GM12891 (cell line): ENCODE measurements at places on chromosomes 12 and 14.

GRCh38 chr14:73457924-73458182, 493 bp downstream of the NUMB start:
- DNase-seq = no peak

DNA sequence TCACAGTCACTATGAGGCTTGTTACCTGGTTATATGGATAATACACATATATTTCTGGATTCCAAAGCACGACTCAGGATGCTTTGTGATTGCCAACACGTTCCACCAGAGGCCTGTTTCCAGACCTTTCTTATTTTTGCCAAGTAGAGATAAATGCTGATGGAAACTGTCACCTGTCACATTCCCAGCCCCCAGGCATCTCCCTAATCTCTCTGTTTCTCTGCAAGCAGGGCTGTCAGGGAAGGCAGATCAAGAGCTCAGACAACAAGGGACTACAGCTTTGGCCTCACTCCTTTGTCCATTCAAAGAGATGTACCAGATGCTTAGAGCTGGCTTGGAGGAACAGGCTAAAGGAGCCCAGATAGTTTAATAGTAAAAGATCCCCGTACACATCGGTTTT, 21.8 kb upstream of the DDHD1 start:
- DNase-seq = no peak

- DNase-seq = no peak
These were observed 24.1 kb downstream of the NUP37 start for GRCh38 chr12:102095677-102096263.

GRCh38 chr12:42982828-42983227, 393.3 kb upstream of the PRICKLE1 start:
- no peak for DNase-seq

- DNase-seq = no peak
These were observed 30.6 kb downstream of the TAOK3 start for GRCh38 chr12:118342090-118342489.

- DNase-seq = no peak
These were observed 277.5 kb upstream of the TBX3 start for GRCh38 chr12:114961491-114961890.

DNA sequence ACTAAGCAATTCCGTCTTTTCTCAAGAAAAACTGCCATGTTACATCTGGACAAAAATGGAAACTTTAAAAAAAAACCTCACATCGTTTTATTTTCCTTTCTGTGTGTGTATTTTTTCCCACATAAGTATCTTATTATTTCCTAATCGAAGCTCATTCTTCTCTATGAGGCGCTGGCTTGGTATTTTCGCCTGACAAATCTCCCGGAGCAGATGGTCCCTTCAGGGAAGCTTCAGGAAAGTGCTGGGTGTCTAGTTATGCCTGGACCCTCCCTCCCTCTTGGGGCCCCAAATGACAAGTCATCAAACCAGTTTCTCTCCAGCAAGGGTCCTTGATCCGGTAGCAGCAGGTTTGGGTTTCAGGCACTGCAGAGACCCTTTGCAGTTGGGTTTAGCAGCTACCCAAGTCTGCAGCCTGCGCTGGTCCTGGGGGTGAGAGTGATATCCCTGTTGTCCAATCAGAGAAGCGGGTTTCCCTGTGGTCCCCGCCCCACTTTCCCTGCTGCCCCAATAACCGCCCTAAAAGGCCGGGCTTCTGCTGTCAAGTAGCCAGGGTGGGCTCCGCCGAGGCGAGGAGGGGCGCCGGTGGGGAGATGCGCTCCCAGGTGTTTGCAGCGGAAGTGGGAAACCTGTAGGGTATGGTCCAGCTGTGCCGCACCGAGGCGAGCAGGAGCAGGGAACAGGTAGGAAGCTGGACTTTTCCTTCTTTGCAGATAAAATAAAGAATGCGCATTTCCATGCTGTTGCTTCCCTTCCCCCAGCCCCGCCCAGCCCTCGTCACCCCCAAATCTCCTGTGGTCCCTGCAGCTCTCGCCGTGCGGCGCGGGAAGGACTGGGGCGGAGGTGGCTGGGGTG, at the start of gene CNTN1:
CNTN1 (plus strand) TSS at position 527 of the 852 bp plus-strand sequence.
- DNase-seq = peak; percentile 28

GRCh38 chr12:6529291-6529737, 5.0 kb upstream of the GAPDH start:
- DNase-seq = no peak

DNA sequence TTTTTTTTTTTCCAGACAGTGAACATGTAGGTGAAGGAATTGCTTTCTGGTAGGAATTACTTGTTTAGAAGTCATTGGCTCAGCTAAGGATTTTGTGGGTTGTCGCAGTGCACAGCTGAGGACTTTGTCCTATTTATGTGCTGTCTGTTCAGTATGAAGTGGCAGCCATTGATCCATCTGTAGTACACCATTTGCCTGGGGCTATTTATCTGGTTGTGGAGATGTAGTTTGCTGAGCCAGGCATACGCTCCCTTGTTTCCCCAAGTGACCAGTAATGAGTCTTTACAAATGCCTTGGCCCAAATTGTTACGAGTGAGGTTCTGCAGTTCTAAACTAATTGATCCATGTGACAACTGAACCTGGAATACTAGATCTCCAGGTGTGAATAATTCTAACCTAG, 140.1 kb downstream of the NRXN3 start:
- no peak for DNase-seq

- DNase-seq = no peak
These were observed 9.8 kb downstream of the IFFO1 start for GRCh38 chr12:6546016-6546415.

DNA sequence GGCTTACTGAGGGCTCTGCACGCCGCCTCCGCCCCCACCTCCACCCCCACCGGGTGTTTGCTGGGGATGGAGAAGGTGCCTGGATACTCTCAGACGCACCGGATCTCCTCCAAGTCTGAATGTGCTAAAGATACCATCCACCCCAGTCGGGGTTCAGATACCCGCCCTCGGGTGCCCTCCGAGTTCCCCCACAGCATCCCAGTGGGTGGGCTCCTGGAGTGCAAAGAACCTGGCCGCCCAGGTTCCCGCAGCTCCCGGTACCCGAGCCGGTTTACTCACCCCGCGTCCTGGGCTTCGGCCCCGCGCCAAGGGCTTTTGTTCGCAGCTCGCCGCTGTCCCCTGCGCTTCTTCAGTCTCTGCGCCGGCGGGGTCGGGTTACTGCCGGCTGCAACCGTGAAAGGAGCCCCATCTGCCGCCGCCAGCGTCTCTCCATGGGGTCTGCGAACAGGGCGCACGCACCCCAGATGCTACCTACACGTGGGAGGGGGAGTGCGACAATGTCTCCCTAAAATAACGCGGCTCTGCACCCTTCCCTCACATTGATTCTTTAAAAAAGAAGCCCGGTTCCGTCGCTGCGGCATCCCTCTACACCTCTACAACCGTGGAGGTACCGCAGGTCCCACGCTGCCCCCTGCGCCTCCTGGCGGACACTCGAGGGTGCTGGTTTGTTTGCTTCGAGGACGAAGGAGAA, at the start of gene CCDC177:
CCDC177 (minus strand) TSS at position 609 of the 691 bp plus-strand sequence. CDS start 1,249 bp downstream, outside the sequence.
- DNase-seq = peak; percentile 80

- peak; percentile 10 for DNase-seq
These were observed 36.3 kb upstream of the STK38L start for GRCh38 chr12:27207615-27208413.

DNA sequence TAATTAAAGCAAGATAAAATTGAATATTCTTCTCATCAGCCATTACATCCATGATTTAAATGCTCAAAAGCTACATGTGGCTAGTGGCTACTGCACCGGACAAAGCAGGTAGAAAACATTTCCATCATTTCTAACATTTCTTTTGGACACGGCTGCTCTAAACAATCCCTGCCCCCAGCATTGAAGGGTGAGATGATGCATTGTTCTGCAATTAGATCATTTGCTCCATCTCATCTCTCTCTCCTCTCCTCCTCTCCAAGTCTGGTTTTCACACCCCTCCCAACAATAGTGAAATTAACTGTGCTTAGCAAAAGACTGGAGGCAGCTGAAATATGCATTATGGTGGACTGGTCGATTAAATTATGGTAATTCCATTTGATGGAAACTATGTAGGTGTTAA, 288.5 kb downstream of the KSR2 start:
- no peak for DNase-seq

GRCh38 chr12:51391283-51392123, at the start of gene GALNT6:
Gene GALNT6 (minus strand): TSS chr12:51391406. CDS start chr12:51379781, 11,625 bp downstream.
- DNase-seq = peak; percentile 64

DNA sequence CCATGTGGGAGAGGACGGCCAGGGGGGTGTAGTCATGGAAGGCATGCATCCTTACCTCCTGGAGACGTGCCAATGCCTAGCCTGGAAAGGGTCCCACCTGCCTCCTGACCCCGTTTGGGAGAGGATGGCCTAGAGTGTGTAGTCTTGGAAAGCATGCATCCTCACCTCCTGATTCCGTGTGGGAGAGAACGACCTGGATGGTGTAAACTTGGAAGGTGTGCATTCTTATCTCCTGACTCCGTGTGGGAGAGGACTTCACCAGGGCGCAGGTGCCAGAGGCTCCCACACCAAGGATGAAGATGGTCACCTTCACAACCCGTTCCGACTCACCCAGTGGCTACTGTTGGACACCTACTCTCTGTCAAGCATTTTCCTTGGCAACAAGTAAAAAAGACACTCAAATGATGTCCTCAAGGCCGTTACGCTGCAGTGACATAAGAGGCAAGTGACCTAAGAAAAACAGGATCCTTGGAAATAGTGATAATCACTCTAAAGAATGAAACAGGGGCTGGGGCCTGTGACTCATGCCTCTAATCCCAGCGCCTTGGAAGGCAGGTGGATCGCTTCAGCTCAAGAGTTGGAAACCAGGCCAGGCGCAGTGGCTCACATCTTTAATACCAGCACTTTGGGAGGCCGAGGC, 37.5 kb upstream of the FZD10 start:
- DNase-seq = no peak

DNA sequence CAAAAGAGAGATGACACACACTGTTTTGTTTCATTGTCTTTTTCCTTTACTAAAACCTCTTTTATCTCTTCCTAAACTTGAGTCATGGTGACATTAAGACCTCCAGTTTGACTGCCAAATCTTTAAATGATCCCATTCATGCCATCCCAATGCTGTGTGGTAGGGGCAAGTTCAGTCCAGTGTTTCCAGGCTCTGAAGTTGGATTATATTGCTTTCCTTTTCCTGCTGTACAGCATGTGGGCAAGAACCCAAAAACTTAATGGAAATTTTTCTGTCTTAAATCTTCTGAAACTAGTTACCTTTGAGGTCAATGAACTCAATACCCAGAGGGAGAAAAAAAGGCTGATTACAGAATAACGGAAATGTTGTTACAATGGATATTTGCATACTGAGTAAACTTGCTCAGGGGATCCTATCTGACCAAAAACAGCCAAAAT, 187.1 kb upstream of the FAR2 start:
- no peak for DNase-seq

- no peak for DNase-seq
These were observed 148.6 kb downstream of the ANO4 start for GRCh38 chr12:100942984-100943749.

DNA sequence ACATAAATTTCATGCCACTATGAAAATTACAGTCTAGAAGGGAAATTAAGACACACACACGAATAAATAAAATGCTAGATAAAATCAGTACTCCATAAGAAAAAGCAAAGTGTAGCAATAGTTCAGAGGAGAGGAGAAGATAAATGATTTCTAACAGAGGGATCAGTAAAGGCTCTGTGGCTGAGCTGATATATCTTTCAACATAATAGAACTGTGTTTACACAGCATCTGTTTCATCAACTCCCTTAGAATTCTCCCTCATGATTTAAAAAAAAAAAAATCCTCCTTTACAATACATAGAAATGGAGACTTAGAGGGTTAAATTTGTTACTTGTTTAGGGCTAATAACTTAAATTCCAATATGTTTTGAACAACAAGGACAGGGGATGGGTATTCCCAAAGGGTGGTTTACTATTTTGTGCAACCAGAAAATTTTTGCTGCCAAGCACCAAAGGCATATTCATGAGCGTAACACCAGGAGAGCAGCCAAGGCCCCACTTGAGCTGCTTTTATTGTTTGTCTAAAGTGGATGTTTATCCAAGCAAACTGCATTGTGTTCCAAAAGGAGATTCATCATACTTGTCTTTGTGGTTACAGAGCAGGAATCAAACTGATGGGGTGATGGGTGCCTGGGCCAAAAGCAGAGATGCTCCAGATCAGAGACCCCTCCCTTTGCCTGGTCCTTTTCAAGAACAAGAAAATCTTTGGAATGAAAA, 162.7 kb downstream of the BMP4 start:
- no peak for DNase-seq

DNA sequence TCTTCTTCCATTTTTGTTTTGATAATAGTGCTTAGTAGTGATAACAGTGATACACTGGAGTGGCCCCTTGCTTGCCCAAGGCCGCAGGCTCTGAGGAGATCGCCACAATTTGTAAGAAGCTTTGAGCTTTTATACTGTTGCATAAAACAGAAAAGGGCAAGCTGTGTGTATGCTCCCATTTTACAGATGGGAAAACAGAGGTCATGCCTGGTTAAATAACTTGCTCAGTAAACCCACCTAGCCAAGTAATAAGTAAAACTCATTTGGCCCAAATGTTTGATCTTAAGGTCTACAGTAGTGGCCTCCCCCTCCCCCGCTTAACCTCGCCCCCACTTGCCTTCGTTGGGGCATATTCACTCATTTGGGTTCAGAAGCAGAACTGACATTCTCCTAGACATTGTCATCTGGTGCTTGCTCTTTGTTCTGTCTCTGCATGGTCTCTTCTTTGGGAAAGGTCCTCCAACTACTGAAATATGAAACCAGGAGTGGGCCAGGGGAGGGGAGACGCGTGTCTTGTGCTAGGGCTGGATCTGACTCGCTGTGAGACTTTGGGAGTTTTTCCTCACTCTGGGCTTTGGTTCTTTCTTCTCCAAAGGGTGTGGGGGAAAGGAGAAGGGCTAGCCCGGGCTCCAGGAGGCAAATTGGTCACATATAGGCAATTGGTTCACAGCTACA, 88.1 kb downstream of the PAPOLA start:
- no peak for DNase-seq

DNA sequence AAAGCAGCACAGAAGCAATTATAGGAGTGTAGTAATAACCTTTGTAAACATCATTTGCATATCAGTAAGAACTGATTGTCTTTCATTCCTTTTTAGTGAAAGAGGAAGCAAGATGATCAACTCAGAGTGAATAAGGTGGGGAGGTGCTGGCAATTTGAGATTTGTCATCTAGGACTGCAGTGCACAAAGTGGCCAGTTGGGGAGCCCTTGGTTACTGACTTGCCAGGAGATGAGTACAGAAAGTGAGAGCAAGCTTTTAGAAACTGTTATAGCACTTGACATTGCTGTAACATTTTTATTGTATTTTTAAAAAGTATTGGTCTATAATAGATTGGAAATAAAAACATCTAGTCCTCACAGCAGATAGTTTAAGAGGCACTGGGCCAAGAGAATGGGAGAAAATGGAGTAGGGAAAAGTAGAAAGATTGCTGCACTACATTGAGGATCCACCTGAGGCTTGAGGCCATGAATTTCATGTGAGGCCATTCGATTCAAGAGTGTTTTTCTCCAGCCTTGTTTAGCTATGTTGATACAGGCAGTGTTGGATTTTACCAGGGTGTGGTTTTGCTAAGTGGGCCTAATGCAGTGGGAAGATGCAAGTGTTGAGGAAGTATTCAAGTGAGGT, 98.2 kb downstream of the SNAPC1 start:
- peak; percentile 59 for DNase-seq

- DNase-seq = no peak
These were observed 2.6 kb upstream of the PPP1R1A start for GRCh38 chr12:54590978-54591591.
